ENCODE measurements at places on chromosomes 12 and 14.

DNA sequence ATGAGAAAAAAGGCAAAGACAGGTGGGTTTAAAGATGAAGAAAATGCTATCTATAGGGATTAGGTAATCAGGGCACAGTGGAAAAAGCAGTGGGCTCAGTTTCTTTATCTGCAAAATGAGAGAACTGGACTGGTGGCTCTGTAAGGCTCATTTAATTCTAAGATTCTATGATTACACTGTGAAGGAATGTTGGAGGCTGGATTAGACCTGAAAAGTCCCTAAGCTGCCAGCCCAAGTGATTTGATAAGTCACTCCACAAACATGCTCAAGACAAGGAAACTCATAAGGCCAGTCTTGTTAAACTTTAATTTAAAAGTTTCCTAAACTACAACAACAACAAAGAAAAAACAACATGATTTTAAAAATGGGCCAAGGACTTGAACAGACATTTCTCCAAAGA is 75.1 kb downstream of the DCAF5 start:
- no peaks in the 10 kb centered on the region for H3K27me3 ChIP-seq
- no peak overlapping the region for H3K4me3 ChIP-seq
- peak overlapping the region; percentile 95 for H3K27ac ChIP-seq
- peaks cover 30% of the 10 kb centered on the region for H3K4me1 ChIP-seq
- DNase-seq, result no peak

GRCh38 chr14:29637411-29637810 is 290.2 kb downstream of the PRKD1 start:
- H3K36me3 ChIP-seq, result no peaks in the 10 kb centered on the region
- H3K4me3 ChIP-seq, result no peak overlapping the region
- no peak for DNase-seq
- no peak overlapping the region for H3K27ac ChIP-seq
- no peaks in the 10 kb centered on the region for H3K27me3 ChIP-seq
- no peaks in the 10 kb centered on the region for H3K4me1 ChIP-seq

DNA sequence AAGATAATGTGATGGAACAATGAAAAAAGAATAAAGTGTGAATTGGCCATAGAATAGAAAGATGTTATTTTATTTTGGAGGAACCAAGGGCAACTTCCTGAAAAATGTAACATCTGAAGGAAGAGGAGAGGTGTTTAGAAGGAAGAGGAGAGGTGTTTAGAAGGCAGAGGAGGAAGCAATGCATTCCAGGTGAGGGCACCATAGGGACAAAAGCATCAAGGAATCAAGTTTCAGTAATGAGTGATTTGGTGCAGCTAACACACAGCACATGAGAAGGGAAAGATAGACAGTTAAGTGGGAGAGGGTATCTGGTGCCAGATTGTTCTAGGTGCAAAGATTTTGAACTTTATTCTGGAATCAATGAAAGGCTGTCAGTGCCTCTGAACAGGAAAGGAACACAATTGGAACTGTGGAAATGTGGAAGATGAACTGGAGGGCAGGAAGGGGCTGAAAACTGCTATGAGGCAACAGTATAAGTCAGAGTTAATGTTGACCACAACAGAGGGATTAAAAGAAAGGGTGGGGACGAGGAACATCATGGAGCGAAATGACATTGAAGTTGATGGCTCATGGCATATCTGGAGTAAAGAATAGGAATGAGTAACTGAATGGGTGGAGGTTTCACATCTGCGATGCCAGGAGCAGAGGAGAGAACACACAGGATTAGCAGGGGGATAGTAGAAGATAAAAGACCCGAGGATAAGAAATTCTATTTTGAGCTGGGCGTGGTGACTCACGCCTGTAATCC is 326.6 kb downstream of the LRIG3 start:
- no peaks in the 10 kb centered on the region for H3K36me3 ChIP-seq
- no peak overlapping the region for H3K4me3 ChIP-seq

GRCh38 chr12:40583743-40584142 is 108.5 kb upstream of the CNTN1 start:
- H3K27me3 ChIP-seq, result no peaks in the 10 kb centered on the region
- no peak for DNase-seq
- no peak overlapping the region for H3K4me3 ChIP-seq
- H3K36me3 ChIP-seq, result no peaks in the 10 kb centered on the region

DNA sequence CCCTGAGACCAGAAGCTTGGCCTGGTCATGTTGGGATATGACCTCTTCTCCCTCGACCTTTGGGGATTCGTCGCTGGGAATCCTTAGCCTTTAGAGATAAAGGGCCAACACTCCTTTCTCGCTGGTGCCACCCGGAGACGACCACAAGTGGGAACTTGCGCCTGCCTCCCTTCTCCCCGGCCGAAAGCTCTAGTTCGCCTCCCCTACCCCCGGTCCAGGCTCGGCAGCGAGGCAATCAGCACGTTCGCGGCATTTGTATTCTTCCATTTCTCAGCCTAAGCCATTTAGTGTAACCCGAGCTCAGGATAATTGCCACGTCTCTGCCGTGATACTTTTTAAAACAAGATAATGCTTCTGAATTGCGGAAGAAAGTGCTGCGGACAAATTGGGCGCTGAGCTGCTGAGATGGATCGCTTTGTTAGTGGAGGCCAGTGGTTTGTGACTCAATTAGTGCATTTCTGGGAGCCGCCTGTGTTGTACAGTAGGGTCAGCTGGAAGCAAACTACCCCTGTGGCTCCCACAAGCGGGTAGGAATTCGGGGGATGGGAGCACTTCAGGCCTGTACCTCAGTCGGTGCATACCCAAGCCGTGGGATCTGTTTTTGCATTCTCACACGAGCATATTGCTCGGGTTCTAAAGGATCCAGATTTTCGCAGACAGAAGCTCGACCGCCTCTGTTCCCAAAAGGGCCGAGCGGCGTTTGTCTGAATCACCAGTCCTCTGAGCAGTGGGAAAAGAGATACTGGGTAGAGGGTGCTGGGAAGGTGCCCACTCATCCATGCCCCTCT is 6.8 kb upstream of the SIX1 start:
- H3K4me1 ChIP-seq, result peaks cover 21% of the 10 kb centered on the region
- H3K4me3 ChIP-seq, result peak overlapping the region; percentile 82
- H3K27me3 ChIP-seq, result peaks cover 3% of the 10 kb centered on the region
- no peak for DNase-seq
- H3K27ac ChIP-seq, result no peak overlapping the region

DNA sequence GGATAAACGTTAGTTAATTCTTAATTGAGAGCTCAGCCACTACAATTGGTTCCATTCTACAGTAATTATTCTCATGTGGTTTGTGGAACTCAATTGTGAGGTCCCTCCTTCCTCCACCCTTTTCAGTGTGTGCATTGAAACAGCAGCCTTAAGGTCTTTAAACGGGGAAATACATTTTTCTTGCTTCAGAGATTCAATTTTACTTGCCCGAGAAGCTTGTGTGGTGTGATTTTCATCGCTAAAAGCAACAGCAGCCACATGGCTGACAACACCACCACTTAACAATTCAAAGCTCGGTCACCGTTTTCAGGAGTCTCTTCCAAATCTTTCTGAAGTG is 733 bp upstream of the PPFIBP1 start:
- no peak for DNase-seq
- peak overlapping the region; percentile 90 for H3K27ac ChIP-seq
- H3K27me3 ChIP-seq, result no peaks in the 10 kb centered on the region
- peaks cover 13% of the 10 kb centered on the region for H3K4me1 ChIP-seq

DNA sequence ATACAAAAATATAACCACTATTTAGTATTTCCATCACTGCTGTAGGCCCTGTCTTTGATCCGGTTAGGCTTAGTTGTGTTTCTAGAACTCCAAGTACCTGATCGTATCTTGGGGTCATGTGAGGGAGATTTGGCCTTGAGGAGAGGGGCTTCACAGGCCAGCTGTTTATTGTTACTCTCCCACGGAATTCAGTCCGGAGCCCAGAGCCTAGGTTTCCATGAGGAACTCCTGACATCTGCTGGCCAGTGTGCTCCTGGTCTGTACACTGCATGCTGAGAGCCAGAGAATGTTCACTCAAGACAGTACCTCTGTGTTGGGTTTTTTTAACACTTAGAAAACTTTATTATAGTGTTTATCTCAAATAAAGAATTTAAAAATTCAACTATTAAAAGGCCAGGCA is 341.0 kb upstream of the TMEM132C start:
- no peak overlapping the region for H3K4me3 ChIP-seq
- H3K36me3 ChIP-seq, result no peaks in the 10 kb centered on the region
- no peak overlapping the region for H3K27ac ChIP-seq
- no peaks in the 10 kb centered on the region for H3K27me3 ChIP-seq
- DNase-seq, result no peak
- peaks cover 15% of the 10 kb centered on the region for H3K4me1 ChIP-seq

DNA sequence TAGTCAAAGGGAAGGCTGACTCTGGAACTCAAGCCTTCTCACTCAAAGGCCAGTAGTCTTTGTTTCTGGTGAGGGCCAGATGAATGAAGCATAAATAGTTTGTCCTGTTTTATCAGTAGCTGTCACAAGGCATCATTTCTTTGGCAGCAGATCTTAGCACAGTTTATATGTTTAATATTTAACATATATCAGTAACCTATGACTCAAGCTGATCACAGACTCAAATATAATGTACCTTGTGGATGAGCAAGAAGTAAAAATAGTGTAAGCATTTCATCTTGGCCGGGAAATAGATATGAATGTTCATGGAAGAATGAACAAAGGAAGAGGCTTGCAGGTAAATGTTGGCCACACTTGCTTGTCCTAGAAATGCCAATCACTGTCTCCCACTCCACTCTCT is 158.3 kb upstream of the BMP4 start:
- no peaks in the 10 kb centered on the region for H3K27me3 ChIP-seq
- H3K36me3 ChIP-seq, result no peaks in the 10 kb centered on the region
- DNase-seq, result no peak
- H3K4me3 ChIP-seq, result no peak overlapping the region
- no peak overlapping the region for H3K27ac ChIP-seq
- H3K4me1 ChIP-seq, result no peaks in the 10 kb centered on the region

DNA sequence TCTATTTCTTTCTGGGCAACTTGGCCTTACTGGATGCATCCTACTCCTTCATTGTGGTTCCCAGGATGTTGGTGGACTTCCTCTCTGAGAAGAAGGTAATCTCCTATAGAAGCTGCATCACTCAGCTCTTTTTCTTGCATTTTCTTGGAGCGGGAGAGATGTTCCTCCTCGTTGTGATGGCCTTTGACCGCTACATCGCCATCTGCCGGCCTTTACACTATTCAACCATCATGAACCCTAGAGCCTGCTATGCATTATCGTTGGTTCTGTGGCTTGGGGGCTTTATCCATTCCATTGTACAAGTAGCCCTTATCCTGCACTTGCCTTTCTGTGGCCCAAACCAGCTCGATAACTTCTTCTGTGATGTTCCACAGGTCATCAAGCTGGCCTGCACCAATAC is 5.3 kb downstream of the OR4N5 start:
- H3K36me3 ChIP-seq, result no peaks in the 10 kb centered on the region
- no peak for DNase-seq
- no peaks in the 10 kb centered on the region for H3K4me1 ChIP-seq
- H3K27me3 ChIP-seq, result no peaks in the 10 kb centered on the region
- no peak overlapping the region for H3K4me3 ChIP-seq

GRCh38 chr12:94563286-94563685 is 87.1 kb downstream of the TMCC3 start:
- no peaks in the 10 kb centered on the region for H3K36me3 ChIP-seq
- H3K27ac ChIP-seq, result no peak overlapping the region
- DNase-seq, result no peak

DNA sequence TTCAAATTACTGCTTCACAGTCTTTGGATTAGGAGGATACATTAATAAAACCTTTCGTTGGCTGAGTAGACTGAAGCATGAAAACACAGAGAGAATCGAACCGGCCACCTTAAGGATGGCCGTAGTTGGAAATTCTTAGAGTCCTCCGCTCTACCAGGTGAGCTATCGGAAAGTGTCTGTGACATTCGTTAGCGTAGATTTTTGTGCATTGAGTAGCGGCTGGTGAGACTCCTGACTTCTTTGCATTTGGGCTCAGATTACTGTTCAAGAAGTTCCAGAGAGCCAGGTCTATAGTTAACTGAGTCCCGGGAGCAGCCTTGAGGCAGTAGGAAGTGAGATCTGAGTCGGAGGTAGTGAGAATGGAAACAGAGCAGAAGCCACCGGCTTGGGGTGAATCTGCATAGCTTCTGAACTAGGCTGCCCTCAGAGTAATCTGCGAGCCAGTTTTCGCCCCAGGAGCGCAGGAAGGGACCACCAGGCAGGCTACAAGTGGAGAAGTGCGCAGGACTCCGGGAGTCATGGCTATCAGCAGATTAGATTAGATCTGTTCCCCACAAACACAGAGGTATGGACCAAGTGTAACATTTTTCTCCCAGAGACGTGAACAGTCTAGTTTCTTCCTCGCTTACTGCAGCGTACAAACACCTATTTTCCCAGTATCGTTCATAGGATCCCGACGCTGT is 11.0 kb downstream of the OR6S1 start:
- no peaks in the 10 kb centered on the region for H3K36me3 ChIP-seq
- H3K27ac ChIP-seq, result no peak overlapping the region
- peaks cover 4% of the 10 kb centered on the region for H3K4me1 ChIP-seq
- H3K27me3 ChIP-seq, result no peaks in the 10 kb centered on the region
- peak overlapping the region; percentile 36 for H3K4me3 ChIP-seq

DNA sequence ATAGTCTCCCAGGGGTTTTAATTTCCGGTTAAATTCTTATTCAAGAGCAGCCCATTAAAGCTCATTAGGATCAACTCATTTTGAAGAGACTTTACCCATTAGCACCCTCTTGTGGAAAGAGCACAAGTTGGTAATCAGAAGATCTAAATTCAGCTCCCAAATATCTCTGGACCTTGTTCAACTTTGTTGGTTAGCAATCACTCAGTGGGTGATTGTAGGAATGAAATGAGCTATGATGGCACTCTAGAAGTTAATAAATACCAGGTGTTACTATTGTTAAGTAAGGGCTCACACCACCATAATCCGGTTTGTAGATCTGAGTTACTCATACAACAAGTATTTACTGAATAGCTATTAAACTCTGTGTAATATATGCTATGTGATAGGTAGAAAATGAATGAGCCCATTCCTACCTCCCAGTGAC is 42.9 kb downstream of the TRIP11 start:
- H3K27me3 ChIP-seq, result no peaks in the 10 kb centered on the region
- peaks cover 21% of the 10 kb centered on the region for H3K36me3 ChIP-seq
- peaks cover 9% of the 10 kb centered on the region for H3K4me1 ChIP-seq
- no peak for DNase-seq
- no peak overlapping the region for H3K4me3 ChIP-seq
- no peak overlapping the region for H3K27ac ChIP-seq

DNA sequence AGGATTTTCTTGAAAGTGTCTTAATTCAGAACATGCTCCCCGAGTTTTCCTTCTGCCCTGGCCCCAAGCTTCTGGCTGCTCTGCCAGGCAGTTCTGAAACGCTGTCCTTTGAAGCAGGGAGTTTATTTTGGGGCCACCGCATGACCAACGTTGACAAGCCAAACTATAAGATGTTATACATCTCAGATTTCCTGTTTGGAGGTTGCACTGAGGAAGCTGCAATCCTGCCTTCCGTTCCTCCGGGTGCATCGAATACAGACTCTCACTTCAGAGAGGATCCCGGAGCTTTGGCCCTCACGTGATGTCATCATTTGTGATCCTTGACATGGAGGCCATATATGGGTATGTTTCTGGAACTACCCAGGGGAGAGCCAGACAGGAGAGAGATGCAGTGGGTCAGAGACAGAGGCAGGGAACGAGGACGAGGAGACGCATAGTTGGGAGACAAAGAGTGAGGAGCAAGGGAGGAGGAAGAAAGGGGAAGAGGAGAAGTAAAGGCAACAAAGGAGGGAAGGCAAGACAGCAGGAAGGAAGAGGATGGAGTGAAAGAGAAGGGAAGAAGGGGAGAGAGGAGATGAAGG is at the start of gene ASB2:
Gene ASB2 (minus strand): TSS at position 94 of the 581 bp plus-strand sequence. CDS start 12,031 bp downstream, outside the sequence.
- H3K4me1 ChIP-seq, result peaks cover 43% of the 10 kb centered on the region
- H3K36me3 ChIP-seq, result no peaks in the 10 kb centered on the region
- no peak for DNase-seq
- H3K27ac ChIP-seq, result peak within 1 kb of the TSS; percentile 95
- peak within 1 kb of the TSS; percentile 48 for H3K4me3 ChIP-seq
- H3K27me3 ChIP-seq, result no peaks in the 10 kb centered on the region

Data from ascending aorta (tissue), 2 donors.